ENCODE measurements at places on chromosomes 12 and 14.
A peak's percentile ranks its signal among the peaks of the same experiment; 100 is the strongest.

DNA sequence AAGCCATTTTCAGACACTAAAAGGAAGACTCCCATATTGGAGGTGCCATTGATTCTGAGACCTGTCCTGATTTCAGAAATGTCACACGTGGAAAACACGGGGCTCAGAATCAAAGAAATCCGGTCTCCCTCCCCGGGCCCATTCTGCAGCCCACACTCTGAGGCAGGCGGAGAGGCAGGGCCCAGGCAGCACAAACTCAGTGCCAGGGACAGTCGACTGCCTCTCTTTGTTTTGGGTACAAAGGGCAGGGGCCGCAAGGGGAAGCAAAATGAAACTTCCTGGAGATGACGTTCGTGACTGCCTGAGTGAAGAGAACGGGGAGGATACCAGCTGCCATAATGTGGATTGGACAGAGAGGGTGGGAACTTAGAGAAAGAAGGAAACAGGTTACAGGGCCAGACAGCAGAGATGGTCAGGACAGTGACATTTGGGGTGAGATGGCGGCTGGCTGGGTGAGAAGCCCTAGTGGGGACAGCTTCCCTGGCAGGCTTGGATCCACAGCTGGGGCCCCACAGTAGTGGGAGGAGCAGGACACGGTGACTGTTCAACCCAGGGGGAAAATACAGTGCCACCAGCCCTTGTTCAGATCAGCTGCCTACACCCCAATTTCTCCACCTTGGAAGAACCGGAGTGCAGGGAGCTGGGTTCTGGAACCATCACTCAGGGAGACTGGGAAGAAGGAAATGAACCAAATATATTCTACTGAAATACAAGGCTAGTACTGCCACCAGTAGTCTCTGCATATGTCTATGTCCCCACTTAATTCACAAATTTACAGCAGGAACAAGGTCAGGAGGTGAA is 8.1 kb downstream of the GAPDH start:
- peak; percentile 51 for DNase-seq

DNA sequence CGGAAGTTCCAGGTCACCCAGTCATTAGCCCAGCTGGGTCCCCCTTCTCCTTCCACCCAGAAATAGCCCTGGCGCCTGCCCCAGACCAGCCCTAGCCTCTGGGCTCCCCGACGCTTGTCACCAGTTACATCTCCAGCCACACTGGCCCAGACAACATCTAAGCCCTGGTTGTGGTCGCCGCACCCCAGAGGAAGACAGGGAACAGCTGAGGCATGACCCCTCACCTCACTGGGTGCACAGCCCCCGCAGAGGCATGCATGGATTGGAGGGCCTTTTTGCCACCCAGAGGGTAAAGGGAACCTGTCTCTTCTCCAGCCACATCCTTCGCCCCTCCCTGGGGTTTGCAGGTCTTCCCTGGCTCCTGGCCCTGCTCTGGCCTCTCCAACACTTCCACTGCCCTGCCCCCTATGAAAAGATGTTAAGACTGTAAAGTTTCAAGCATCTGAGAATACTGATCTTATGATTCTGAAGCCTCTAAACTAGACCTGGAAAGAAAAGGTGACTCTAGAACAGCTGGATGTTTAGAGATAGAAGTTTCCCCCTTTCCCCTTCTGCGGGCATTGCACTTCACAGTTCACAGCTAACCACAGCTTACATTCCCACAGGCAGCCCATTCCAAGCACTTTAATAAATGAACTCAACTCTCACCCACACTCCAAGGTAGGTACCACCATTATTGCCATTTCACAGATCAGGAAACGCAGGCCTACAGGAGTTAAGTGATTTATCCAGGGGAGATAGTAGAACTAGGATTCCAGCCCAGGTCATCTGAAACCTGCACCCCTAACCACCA is 14.7 kb downstream of the TMEM119 start:
- no peak for DNase-seq

DNA sequence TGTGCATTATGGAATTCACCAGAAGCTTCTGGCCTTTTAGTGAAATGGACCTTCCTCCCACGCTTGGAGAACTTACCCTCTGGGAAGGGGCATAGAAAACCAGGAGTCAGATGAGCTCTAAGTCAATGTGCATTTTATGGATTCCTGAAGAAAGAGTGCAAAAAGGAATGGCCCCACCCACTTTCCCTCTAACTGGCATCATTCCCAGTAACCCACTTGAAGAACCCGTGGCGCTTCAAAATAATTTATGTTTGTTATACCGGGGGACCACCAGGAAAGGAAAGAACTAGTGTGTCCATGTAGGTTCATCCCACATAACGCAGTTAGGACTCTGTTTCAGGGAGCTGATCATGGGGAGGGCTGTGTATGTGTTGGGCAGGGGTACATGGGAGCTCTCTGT is 1153.4 kb downstream of the TMEM121 start:
- no peak for DNase-seq

GRCh38 chr14:61531465-61532122 is 163.7 kb upstream of the HIF1A start:
- DNase-seq = no peak

DNA sequence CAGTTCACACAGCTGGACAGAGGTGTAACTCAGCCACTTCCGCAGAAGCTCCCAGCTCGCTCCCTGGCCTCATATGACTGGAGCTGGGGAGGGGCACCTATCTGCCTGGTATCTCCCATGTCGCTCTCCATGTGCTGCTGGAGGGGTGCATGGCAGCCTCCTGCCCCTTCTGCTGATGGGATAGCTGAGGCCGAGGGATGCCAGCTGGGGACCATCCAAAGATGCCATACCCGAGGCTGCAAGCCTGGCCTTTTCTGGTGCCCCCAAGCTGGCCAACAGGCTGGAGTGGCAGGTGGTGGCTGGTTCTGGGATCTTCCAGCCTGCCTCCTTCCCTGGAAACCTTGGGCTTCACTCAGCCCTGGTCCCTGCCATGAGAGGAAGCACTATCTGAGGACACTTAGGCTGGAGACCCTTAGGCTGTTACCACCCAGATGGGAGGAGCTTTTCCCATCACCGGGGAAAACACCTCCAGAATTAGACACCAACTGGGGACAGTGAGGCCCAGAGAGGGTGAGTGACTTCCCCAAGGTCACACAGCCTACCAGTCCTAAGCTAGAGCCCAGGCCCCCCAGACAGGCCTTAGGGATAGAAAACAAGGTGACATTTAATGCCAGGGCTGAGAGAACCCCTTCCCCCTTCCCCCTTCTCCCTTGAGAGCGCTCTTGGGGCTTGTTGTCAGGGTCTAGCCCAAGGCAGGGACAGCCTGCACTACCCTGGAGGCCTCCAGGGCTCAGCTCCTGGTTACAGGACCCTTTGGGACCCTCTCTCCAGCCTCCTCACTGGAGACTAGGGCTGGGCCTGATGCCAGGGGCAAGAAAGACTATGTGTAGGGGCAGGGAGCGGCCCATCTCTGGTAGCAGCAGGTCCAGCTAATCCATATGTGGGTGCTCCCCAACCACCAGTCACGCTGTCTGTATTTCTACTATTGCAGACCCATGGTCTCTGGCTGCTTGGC is 7.1 kb downstream of the DTX1 start:
- no peak for DNase-seq

- no peak for DNase-seq
Observed at GRCh38 chr12:77362509-77363210, 297.3 kb upstream of the E2F7 start.

GRCh38 chr14:29722831-29723230 is 204.8 kb downstream of the PRKD1 start:
- DNase-seq = no peak

DNA sequence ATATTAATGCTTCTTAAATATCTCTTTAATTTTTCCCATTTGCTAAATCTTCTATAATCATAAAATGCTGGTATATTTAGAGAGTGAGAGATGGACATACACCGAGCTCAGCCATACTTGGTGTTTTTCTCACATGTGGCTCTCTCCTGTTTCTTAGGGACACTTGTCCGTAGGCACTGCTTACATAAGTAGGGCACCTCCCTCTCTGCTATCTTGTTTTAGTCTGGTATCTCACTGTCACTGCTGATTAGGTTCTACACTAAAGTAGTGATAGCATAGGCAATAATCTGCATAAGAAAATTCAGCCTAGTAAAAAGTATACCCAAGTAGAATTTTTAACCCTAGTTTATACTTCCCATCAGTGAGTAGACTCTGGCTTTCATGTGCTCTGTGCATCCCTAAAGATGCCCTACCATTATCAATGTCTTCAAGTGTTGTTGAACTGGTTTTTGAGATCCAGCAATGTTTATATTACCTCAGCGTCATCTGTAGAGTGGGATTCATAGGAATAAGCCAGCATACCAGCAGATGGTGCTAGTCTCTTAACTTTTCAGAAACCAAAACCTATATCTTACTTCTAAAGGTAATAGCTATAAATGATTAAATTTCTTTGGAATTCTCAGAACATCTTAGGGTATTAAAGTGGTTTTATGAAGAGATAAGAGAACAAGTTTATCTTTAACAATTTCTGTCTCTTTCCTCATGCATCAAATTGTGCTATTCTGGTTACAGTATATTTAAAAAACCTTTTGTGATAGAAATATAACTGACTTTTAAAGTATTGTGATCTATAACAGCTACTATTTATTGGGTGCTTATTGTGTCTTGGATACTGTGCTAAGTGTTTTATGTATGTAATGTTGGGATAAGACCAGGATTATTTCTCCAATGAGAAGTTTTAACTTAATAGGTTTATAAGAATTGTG is 32.9 kb downstream of the ARID2 start:
- DNase-seq = peak; percentile 26

GRCh38 chr12:130031571-130032189 is 127.9 kb upstream of the TMEM132D start:
- DNase-seq = peak; percentile 77

GRCh38 chr12:102596031-102596430 is 115.7 kb upstream of the IGF1 start:
- no peak for DNase-seq

GRCh38 chr12:26339976-26340375 is 144.6 kb downstream of the SSPN start:
- no peak for DNase-seq

GRCh38 chr12:7376196-7376595 is 67.8 kb downstream of the CD163L1 start:
- no peak for DNase-seq

GRCh38 chr14:79483477-79484388 is 727.6 kb downstream of the DIO2 start:
- DNase-seq = no peak

GRCh38 chr12:29067430-29067829 is 81.6 kb upstream of the FAR2 start:
- peak; percentile 84 for DNase-seq
